Occipital lobe (tissue), 3 donors: ENCODE measurements at places on chromosomes 16 and 17.
A peak's percentile ranks its signal among the peaks of the same experiment; 100 is the strongest.

- peak; percentile 20 for DNase-seq
Observed at GRCh38 chr17:29154516-29155226, 25.5 kb downstream of the MYO18A start.

DNA sequence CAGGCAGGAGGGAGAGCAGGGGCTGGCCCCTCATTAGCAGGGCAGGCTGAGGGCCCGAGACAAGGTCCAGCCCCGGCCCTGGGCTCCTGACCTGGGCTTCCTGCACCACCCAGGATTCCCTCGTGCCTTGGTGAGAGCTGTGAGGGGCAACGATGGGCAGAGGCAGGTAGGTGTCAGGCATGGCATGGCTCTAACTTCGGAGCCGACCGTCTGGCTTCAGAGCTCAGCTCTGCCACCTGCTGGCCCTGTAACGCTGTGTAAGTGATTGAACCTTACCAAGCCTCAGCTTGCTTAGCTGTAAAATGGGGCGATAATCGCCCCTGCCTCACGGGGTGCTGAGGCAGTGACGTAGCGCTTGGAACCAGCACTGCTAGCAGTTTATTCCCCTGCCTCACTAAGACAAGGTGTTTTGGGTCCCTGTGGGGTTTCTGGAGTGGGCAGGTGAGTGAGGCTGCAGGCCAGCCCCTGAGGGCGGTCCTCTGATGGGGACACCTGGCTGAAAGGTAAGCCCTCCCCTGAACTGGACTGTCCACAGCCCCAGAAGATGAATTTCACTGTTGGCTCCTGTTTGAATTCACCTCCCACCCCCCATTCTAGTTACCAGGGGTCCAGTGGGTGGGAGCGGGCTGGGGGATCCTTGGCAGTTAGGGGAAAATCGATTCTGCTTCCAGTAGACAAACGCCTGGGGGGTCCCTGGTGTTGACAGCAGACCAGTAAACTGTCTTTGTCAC is 184.8 kb upstream of the GSE1 start:
- DNase-seq = no peak

- no peak for DNase-seq
Observed at GRCh38 chr17:35982409-35983191, 1.3 kb upstream of the CCL16 start.

DNA sequence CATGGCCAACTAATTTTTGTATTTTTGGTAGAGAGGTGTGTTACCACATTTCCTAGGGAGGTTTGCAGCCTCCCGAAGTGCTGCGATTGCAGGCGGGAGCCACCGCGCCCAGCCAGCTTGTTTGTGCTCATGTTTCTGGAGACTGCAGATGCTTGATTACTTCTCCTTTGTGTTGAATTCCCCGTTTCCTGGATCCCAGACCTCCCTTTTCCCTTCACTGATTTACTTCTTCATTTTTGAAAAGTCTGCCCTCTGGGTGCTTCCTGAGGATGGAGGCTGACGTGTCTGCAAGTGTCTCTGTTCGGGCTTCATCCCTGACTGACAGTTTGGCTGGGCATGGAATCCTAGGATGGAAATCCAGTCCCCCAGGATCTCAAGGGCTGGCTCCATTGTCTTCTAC is 7.0 kb upstream of the TRIM47 start:
- no peak for DNase-seq

- DNase-seq = no peak
Observed at GRCh38 chr17:67585077-67585602, 132.6 kb upstream of the NOL11 start.

- DNase-seq = no peak
Observed at GRCh38 chr16:78556421-78556820, 457.0 kb downstream of the WWOX start.

GRCh38 chr16:1492082-1492922 is 858 bp upstream of the TELO2 start:
- no peak for DNase-seq

GRCh38 chr16:23856251-23856709 is 20.5 kb downstream of the PRKCB start:
- no peak for DNase-seq

DNA sequence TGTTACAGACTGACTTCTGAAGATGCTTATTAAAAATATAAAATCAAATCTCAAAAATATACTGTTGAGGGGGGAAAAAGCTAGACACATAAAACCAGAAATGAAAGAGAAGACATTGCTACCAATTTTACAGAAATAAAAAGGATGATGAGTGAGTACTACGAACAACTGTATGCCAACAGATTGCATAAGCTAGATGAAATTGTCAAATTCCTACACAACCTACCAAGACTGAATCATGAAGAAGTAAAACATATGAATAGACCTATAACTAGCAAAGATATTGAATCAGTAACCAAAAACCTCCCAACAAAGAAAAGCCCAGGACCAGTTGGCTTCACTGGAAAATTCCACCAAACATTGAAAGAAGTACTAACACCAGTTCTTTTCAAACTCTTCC is 3.5 kb upstream of the CAPNS2 start:
- DNase-seq = no peak

DNA sequence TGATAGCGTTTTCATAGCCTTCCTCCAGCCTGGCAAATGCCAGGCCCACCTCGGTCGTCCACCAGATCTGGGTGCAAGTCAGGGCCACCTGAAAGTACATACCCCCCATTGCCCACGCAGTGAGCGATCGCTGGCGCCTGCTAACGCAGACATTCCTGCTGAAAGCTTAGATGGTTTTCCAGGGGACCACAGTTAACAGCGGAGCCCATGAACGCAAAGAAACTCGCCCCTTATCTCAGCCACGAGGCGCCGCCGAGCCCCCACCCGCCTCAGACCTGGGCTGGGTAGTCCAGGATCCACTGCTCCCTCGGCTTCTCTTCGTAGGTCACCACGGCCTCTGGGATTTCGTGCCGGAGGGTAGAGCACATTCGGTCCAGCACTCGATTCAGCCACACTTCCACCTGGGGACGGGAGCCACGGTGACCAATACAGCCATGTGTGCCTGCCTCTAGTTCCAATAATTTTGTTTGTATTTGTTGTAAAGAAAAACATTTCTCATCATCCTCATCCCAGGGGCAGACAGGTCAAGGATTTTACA is 74.5 kb downstream of the DNAH17 start:
- no peak for DNase-seq

GRCh38 chr17:35001549-35001948 is 21.2 kb downstream of the LIG3 start:
- DNase-seq = no peak

- DNase-seq = no peak
Observed at GRCh38 chr16:67504031-67505021, 21.0 kb upstream of the AGRP start.

- DNase-seq = no peak
Observed at GRCh38 chr16:59878999-59879398, 1144.9 kb upstream of the GOT2 start.

- DNase-seq = no peak
Observed at GRCh38 chr17:48609033-48609432, 1.8 kb downstream of the HOXB7 start.

DNA sequence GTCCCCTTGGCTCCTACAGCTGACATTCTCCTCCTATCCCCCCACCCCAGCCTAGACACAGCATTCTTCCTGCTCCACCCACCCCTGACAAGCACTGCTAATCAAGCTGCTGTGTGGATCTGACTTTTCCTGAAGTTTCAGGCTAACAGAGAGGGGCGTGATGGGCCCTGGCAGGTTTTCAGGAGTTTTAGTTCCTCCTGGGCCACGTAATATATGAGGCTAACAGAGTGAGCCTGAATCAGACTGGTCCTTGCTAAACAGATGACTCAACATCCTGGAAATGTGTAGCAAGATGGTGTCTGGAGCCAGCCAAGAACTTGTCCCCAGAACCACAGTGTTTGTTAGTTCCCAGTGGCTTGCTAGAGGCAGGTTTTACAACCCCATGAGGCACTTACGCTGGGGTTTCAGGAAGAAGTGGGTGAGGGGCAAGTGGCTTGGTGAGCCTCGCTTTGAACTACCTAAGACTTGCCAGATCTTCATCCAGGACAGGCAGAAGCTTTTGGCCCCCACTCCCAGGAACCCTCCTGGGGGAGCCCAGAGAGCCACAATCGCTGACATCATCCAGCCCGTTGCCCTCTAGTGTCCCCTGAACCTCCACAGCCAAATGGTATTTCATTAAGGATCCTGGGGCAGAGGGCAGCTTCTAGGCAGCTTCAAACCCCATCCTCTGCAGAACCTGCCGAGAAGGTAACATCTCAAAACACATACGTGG is 15.9 kb downstream of the TMEM92 start:
- DNase-seq = peak; percentile 26

DNA sequence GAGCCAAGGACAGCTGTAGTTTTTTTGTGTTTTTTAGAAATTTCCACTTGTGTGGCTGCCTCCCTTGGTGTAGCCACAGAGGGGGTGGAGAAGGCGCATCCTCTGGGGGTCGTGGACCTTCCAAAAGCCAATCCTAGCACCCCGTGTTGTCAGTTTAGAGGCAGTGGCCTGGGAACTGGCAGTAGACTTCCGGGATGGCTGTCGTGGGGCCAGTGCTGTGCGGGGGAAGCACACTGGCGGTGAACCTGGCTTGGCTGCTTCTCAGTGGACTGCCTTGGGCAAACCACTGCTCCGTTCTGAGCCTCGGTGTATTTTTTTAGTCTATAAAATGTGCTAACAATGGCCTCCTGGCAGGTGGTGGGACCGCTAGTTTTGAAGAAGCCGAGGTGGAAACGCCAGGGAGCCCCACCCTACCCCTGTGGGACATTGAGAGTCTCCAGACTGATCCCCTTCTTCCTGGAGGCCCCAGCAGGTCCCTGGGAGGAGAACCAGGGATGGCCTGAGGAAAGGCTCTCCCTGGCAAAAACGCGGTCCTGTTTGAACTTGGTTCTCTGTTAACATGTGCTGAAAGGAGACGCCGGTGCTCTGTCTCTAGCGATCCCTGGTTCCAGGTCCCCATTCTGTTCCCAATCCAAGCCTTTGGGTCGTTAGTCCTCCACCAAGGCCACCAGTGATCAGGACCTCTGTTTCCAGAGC is 125.7 kb downstream of the CMIP start:
- DNase-seq = no peak

DNA sequence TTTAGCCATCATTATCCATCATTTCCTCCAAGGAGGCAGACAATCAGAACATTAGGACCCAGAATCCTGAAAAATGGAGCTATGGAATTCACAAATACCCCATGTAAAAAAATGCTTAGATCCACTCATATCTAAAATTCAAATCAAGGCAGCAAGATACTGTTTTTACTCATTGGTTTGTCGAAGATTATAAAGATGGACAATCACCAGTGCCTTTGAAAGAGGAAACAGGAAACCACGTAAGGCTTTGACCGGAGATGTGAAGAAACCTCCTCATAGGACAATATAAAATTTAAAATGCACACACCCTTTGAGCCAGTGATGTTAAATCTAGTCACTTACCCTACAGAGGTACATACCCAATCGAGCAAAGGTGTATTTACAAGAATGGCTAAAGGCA is 130.0 kb downstream of the XYLT1 start:
- no peak for DNase-seq

DNA sequence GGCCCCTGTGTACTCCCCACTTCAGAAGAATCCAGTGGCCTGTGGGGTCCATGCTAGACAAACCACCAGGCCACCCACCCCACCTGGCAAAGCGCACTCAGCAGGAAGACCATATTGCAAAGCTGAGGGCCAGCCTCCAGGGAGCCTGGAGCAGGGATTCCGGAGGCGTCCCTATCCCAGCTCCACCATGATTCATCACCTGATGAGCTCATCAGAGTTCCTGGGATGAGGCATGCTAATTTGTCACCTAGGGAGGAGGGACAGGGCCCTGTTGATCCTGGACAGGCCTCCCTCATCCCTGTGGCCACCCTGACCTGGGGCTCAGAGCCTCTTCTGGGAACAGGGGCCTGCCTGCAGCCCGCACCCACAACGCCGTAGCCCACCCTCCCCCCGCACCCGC is 131.6 kb upstream of the PLCG2 start:
- DNase-seq = peak; percentile 45

GRCh38 chr16:62863139-62863538 is 826.9 kb upstream of the CDH8 start:
- DNase-seq = no peak

- DNase-seq = no peak
Observed at GRCh38 chr16:3836641-3837040, 43.9 kb downstream of the CREBBP start.
